ENCODE measurements at places on chromosomes 3 and 15.

- no peak for DNase-seq
These were observed 186.1 kb downstream of the FMN1 start for GRCh38 chr15:33008284-33008995.

- no peak for DNase-seq
These were observed 6.5 kb upstream of the TBC1D23 start for GRCh38 chr3:100254168-100254777.

DNA sequence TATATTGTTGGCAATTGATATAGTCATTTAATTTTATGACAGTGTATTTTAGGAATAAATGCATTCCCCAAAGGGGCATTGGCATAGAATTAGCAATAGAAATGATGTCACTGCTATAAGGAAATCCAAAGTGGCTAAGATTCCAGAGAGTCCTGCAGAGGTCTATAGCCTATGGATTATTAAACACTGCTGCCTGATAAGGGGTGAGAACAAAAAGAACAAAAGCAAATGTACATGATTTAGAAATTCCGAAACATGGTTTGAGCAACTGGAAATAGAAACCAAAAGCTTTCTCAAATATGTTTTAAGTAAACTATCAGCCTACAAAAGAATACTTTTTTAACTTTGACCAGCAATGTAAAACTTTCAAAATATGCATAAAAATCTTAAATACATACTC, 280.1 kb upstream of the RASGRP1 start:
- DNase-seq = no peak

GRCh38 chr15:58049520-58050227, 15.8 kb downstream of the ALDH1A2 start:
- DNase-seq = no peak

GRCh38 chr15:71440489-71441110, 325.3 kb downstream of the THSD4 start:
- DNase-seq = no peak

DNA sequence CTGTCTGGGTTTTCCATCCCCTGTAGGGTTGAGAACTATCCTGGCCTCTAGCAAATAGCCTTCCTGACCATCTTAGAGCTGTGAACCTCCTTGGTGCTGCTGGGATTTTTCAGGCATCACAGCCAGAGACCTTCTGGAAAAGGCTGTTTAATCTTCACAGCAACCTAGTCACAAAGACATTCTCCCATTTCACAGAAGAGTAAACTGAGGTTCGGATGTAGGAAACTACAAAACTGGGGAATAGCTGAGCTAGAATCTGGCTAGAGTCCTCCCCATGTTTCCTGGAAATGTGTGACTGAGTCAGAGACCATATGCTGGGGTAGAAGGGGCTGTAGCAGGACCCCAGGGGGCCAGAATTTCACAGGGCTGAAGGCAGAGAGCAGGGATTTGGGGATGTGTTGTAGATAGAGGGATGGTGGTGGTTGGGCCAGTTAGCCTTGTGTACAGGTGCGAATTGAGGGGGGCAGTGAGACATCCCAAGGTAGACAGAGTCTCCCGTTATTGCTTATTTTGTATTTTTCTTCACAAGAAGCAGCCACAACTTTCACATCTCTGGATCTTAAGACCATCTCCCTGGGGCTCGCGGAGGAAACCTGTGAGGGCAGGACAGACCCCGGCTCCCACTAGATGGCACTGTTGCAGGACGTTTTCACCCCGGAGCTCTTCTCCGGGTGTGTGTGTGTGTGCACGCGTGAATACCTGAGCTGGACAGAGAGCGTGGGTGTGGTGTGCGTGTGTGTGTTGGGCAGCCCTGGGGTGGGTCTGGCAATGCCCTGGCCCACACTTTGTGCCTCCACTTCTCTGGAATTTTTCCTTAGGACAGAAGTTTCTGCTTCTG, 66.9 kb upstream of the PRR23C start:
- peak; percentile 80 for DNase-seq

- no peak for DNase-seq
These were observed 105.4 kb downstream of the ABHD5 start for GRCh38 chr3:43796041-43796596.

- no peak for DNase-seq
These were observed 2.2 kb downstream of the EFHB start for GRCh38 chr3:19931767-19932188.

DNA sequence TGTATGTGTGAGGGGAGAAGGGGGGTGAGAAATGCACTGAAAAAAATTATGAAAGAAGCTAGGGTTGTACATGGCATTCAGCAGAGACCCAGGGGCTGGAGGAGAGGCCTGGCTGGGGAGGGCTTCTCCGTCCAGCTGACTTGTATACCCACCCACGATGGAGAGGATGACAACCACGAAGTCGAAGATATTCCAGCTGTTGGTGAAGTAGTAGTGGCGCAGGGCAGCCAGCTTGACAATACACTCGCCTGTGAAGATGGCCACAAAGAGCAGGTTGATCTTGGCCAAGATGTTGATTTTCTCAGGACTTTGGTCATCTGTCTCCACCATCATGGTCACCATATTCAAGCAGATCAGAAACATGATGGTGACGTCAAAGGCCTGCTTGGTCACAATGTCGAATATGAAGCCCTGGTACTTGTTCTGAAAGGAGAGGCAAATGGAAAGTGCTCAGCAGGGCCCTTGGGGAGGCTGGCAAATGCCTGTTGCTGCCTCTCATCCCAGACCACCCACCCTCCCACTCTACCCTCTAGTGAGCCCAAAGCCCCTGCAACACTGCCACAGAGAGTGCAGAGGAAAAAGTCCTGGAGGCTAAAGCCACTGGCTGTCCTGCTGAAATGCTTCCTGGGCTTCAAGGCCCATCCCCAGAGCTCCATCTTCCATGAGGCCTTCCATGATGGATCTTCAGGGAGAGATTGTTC, 58.1 kb downstream of the EXOG start:
- peak; percentile 12 for DNase-seq

- no peak for DNase-seq
These were observed 273.6 kb downstream of the MECOM start for GRCh38 chr3:169389925-169390253.

DNA sequence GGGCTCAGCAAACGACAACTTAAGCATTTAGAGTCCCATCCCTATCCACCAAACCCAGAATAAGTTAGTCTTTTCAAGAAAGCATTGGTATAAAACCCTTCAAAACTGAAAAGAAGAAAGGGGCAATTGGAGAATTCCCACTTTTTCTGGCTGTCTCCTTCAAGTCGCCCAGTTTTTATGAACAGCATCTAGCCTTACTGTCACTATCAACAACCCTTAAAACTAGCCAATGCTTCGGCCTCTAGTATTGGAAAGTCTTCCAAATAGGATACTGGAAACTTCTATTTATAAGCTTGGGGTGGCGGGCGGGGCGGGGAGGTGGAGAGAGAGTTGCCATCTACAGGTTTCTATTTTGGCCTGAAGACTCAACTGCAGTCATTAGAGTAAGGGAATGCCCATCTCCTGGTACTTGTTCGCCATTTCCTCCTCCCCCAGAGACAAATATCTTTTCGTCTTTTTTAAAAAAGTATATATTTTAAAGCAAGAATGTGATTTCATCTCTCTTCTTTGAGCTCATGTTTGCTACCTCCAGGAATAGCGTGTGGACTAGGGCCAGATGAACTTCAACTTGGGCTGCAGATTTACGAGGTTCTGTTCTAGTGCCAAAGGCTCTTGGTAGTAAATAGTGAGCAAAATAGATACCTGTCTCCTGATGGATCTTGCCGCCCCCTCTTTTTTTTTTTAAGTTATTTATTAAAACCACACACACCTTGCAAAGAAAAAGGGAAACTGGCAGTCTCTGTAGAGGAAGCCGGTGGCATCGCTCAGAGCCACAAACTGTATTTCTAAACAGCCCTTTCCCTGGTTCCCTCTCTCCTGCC, 2.7 kb downstream of the BCL6 start:
- DNase-seq = no peak

DNA sequence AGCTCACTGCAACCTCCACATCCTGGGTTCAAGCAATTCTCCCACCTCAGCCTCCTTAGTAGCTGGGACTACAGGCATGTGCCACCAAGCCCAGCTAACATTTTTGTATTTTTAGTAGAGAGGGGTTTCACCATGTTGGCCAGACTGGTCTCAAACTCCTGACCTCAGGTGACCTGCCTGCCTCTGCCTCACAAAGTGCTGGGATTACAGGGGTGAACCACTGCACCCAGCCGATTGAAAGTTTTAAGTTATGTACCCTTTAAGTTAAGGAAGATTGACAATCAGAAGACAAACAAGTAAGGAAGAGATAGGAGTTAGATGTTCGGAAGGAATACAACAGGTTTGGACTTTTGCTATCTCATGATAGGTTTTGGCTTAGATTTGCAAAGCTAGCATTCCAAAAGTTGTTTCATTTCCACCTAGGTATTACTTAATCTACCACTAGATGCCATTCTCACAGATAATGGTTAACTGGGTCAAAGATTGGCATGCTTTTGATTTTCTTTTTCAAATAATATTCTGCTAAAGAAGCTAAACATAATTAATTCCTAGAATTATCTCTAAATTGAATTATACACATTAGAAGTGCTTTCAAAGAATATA, 35.0 kb downstream of the GATM start:
- no peak for DNase-seq

DNA sequence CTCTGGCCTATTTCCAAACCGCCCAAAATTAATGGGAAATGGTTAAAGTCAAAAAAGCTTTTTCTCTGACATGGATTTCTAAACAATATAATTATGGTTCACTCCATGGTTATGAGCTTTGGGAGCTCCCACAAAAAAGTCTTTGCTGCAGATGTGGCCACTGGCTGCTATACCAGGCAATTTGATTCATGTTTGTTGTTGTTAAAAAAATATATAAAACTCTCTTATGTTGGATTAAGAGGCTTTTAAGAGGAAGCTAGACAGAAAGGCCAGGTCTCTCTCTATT, 258.6 kb downstream of the TIGIT start:
- DNase-seq = no peak

GRCh38 chr3:25830373-25831280, 40.7 kb downstream of the OXSM start:
- no peak for DNase-seq

DNA sequence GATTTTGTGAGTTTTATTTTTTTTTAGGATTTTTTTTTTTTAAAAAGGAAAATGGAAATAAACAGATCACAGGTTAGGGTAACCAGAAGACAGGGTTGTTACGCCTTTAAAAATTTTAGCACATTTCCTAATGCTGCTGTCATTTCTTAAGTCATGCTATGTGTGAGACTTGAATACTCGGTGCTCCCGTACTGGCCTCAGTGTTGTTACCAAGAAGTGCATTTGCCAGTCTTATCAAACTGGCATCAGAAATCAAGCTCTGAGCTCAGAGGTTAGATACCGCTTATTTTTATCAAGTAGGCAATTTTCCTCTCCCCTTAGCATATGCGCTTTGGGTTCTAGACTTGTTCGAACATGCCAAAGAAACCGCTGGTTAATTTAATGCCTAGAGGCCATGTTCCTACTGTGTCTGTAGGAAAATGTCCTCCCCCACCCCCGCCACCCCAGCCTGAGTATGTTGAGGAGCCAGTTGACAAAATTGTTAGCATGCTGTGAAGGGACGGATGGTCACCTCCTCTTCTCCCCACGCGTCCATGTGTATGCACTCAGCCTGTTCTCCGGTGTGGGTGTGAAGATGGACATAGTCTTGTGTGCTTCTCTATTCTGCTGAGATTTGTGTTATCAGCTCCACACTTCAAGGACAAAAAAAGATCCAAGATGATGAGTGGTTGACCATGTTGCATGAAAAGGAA, 88.9 kb downstream of the ITPR1 start:
- DNase-seq = no peak

DNA sequence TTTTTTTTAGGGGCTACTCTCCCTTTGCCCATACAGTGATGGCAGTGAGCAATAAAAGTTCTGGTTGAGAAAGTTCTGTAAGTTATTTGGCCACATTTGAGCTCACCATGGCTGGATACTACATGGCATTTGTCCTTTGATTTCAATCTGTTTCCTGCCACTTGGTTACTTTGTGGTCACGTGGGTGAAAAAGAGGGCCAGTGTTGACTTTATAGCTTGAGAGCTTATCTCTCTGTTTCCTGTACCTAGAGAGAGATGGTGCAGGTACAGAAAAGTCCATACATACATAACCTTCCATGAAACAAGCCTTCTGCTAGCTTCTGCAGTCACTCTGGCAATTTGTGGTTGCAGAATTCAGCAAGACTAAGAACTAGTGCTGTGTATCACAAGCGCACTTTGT, 23.4 kb upstream of the MECOM start:
- no peak for DNase-seq

DNA sequence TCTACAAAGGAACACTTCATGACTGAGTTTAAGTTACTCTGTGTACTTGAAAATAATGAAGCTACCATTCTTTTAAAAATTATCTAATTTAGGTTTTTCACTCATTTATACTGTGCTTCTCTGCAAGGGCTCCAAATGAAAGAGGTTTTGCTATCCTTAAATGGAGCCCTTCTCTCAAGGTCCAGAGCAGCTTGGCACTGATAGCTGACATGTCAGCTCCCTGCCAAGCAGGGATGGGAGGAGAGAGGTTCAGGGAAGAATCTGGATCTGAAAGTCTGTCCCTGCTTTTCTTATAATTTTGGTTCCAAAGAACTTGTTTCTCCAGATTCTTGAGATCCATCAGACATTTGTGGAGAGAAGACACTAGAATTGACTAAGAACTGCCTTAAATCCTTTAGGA, 39.1 kb downstream of the MRPS11 start:
- DNase-seq = no peak

GRCh38 chr3:185552358-185552877, at the start of gene LIPH:
TSS of gene LIPH (minus strand) at chr3:185552588. CDS start at chr3:185552471, 117 bp downstream.
- DNase-seq = no peak

- no peak for DNase-seq
These were observed 39.7 kb upstream of the EPHA3 start for GRCh38 chr3:89067736-89068135.

DNA sequence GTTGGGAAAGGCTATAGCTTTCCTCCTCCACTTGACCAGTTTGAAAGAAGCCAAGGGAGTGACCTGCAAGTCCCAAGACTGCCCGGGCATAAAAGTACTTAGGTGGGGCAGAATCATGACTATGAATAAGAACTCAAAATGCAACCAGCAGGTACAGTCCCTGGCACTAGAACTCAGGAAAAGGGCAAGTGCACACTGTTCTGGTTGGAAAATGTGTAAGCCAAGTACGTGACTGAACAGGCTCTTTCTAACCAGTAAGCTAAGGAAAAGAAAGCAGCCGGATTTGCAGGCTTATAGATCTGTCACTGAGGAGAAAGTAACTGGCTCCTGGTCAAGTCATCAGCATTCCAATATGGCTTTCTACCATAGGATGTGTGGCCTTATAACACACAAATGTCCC, 101.2 kb upstream of the SLC4A7 start:
- DNase-seq = no peak
